ENCODE measurements at places on chromosomes 2 and 18.

DNA sequence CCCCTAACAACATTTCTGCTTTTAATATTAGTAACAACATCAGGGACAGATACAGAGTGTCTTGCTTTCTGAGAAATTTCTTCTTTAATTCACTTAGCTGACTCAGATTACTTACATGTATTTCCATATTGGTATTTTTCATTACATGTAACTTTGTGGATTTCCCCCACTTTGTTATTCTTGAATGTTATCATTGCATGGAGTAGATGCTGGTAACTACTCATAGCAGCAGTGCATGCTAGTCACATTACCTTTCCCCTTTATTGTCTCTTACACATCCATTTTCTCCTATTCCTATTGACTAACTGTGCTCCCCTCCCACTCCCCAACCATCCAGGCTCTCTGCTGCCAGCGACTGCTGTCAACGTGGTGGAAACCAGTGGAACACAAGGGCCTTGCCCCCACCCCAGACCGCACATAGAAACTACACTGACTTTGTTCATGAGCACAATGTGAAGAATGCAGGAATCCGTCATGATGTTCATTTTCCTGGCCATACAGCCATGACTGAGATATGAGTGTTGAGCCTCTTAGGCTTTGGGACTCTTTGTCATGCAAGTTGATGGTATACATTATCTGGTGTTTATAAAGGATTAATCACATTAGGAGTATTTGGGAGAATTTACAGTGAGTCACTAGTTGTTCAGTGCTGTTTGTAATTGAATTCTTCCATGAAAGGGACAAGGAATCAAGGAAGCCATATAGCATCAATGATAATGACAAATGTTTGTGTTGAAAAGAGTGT is 91.0 kb downstream of the EPB41L5 start:
- DNase-seq = peak; percentile 98

DNA sequence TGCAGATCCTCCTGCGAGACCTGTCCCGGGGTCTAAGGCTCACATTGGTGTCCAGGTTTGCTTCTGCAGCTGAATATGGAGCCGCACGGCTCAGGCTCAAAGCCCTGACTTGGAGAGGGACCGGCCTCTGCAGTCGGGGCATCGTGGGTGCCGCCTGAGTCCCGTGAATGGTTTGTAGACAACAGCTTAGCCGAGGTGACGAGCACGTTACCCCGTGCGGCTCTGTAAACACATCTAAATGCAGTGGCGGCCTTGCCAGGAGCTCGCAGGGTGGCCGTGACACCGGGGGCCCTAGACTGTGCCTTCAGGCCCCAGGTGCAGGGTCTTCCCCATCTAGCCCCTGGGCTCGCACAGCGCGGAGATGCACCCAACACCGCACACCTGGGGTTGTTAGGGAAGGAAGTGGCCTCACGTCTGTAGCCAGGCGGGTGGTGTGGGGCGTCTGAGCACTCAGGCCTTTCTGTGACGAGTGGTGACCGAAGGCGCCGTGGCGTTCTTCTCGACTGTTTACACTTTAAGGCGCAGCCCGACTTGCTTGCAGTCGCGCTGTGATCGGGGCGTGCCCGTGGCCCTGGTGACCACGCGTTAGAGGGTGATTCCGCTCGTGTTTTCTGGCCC is 91.6 kb downstream of the NFATC1 start:
- DNase-seq = no peak

GRCh38 chr2:39160982-39161381 is 40.1 kb upstream of the SOS1 start:
- peak; percentile 59 for DNase-seq

DNA sequence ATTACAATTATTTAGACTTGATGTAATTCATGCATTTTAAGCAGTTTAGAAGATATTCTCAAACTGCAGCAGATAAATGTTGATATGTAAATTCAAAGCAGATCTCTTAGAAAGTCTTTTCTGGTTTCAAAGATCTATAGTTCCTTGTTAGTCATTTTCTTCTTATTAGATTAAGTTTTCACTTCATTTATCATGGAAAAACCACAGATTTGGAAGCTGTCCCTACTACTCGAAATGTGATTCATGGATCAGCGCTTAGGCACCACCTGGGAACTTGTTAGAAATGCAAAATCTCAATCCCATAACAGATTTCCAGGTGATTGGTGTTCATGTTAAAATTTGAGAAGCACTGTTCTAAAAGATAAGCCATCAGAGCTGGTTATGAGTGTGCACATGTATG is 92.8 kb upstream of the CDH2 start:
- DNase-seq = peak; percentile 2

- DNase-seq = peak; percentile 87
Observed at GRCh38 chr2:200408428-200409316, 101.2 kb downstream of the KCTD18 start.

DNA sequence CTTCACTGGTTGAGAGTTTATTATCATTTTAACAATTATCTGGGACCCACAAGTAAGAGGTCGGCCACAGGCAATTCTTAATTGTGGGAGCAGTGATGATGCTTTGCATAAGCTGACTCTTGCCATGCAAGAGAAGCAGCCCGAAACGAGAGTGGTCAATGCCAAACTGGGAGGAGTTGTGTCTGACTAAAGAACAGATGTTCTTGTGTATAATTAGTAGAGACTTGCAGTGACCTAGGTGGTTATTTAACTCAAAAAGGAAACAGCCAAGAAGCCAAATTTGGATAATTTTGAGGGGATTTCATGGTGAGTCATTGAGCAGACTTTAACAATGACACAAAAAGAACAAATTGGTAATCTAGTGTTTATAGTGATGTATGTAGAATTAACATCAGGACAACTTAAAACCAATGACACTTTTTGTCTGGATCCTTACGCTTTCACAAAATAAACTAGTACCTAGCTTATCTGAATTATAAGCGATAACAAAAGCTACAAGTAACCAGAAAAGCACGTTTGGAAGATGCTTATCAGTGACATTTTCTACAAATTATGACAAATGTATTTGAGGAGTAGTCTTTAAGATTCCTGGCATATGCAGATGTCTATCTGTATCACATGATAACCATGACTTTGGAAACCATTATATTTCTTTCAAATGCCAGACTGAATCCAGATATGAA is 184.7 kb upstream of the DLGAP1 start:
- DNase-seq = no peak

GRCh38 chr18:21163647-21164547 is 52.3 kb upstream of the ROCK1 start:
- DNase-seq = peak; percentile 92

DNA sequence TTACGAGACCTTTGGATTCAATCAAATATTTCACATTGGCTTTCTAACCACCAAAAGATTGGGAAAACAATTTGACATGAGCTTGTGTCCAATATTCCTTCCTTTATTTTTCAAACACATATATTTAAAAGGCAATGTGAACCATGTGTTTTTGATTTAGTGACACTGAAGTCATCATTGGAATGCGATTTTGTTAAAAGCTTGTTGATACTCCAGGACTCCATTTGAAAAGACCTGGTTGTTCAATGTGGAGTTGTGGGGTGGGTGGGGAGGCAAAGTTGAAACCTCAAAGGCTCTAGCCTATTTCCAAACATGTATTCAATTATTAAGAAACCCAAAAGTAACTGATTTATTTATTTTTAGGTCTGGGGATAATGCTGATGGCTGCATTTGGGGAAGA is 114.1 kb upstream of the TRIB2 start:
- peak; percentile 64 for DNase-seq

DNA sequence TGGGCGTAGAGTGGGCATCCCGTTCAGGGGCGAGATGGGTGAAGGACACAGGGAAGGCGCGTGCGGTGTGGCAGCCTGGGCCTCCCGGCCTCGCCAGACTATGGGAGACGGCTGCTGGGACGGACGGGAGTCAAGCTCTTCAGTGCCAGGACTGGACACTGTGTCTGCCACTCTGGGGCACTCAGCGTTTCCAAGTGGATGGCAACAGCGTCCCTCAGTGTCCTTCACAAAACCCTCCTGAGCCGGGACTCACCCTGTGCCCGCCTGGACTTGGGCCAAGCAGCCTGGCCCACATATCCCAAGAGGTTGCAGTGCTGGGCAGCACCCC is 16.3 kb upstream of the BOK start:
- DNase-seq = no peak

- DNase-seq = no peak
Observed at GRCh38 chr18:56492136-56492535, 146.3 kb downstream of the TXNL1 start.

GRCh38 chr2:118812552-118812951 is 34.9 kb downstream of the EN1 start:
- DNase-seq = no peak

- no peak for DNase-seq
Observed at GRCh38 chr18:5389356-5389755, 93.8 kb upstream of the ZBTB14 start.

DNA sequence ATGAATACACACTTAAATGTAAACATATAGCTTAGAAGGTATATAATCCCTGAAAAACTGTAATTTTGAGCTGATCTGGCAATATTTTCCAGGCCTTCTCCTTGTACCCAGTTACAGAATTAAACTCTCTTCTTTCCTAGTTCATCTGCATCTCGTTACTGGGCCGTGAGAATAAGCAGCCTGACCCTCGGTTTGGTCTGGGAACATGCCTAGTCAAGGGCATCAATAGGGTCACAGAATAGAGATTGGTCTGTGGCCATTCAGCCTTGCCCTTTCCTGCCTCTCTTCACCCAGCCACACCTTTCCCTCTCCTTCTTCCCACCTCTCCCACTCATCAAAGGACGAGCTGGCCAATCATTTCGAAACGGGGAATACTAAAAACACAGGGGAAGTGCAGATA is 27.3 kb downstream of the SULT1C2 start:
- DNase-seq = no peak

DNA sequence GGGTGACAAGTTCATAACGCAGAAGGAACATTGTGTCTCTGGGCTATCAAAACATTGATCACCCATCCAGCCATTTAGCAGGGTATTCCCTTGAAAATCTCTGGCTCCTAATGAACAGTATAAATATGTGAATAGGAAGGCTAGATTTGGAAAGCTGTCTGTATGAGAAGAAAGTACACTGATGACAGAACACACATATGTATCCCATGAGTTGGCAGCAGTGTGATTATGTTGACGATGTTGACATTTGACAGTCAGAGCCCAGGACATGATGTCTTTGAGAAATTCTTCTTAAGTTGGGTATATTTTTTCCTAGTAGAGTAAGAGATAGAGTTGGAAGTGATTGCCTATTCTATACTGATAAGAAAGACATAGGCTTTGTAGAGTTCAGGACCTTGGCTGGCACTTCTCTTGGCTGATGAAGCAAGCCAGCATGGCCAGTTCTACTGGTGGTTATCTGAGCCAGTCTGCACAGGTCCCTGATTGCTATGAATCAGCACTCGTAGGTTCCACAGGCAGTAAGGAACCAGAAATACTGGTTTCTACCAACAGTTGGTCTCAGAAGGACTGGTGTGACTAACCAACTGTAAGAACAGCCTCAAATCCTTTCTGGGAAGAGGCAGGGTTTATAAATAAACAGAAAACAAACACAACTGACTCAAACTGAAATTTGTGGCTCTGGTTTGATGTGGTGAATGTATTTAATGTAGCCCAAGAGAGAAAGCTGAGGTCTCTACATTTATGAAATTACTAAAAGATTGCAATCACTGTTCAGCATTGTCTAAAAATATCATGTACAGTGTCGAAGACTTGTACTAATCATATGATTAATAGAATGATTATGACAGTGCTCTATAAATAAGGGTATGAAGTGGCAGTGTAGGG is 43.9 kb upstream of the RAPH1 start:
- DNase-seq = peak; percentile 54

DNA sequence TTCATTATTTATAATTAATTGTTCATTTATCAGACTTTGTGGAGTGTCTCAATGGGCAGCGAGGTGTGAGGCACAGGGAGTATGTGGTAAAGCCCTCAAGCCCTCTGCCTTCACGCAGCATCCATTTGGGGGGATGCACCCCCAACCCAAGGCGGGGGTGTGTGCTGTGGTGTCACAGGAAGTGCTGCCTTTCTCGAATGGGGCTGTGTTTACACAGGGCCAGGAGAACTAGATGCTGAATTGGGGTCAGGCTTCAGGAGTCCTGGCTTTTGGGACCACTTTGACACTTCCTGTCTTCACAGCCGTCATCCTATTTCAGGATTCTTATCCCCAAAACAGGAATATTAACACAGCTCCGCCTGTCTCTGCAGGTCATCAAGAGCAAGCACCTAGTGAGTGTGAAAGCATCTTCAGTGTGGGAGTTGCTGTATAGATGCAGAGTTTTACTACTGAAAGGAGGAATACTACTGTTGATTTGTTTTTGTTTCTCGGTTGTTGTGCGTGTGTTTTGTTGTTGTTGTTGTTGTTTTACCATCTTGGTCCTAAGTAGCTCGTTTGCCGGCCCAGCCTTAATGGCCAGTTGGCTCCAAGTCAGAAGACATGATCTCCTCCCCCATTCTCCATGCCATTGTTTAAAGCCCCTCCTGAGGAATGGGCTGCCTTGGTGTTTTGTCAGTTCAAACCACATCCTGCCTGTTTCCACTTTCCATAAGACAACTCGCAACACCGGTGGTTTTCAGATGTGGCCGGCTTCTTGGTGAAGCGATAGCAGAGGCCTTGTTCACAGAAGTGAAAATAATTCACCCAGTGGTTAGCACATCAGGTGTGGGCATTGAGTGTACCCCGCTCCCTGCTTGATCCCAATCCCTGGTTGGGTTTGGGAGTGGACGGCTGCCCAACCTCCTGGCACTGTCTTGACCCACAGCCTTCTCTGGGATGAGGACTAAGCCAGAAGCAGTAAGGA is 221.3 kb downstream of the BCL2 start:
- no peak for DNase-seq

DNA sequence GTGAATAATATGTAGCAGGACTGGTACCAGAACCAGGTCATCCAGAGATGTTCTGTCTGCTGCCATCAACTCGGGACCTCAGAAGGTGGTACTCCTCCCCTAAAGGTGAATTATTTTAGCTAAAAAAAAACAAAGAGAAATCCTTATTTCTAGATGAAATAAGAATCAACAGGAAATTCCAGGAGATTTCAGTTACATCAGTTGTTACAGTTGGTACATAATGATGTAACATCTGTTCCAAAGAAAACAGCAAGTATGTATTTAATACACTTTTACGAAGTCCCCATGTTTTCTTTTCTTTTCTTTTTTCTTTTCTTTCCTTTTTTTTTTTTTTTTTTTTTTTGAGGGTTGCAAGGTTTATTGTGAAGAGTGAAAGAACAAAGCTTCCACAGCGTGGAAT is 33.6 kb upstream of the CD28 start:
- no peak for DNase-seq

- no peak for DNase-seq
Observed at GRCh38 chr2:70552501-70553333, 909 bp downstream of the TGFA start.

- DNase-seq = no peak
Observed at GRCh38 chr2:63064197-63064596, 13.6 kb downstream of the OTX1 start.

GRCh38 chr2:191676790-191677645 is 918 bp upstream of the NABP1 start:
- DNase-seq = peak; percentile 87

Data from fibroblast of skin of right quadriceps (primary cell).